ENCODE measurements at places on chromosomes 16 and 17. TPM values are rescaled to one million over a fixed set of nuclear protein-coding genes. Genes with fewer than 3 reads are reported as not detected.
A peak's percentile ranks its signal among the peaks of the same experiment; 100 is the strongest.

DNA sequence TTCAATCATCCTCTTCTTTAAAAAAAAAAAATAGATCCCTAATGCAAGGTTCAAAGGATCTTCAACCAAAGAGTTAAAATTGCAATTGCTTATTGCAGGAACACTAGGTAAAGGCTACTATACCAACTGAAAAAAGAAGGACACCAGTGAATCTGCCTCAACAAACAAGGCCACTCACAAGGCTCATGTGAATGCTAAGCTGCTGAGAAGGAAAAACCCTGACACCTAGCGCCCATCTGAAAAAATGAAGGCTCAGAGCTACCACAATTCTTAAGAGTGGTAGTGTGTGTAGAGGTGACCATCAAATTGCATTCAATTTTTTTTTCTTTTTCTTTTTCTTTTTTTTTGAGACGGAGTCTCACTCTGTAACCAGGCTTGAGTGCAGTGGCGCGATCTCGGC lies 201.6 kb upstream of the C17orf78 start:
- no peak for DNase-seq

DNA sequence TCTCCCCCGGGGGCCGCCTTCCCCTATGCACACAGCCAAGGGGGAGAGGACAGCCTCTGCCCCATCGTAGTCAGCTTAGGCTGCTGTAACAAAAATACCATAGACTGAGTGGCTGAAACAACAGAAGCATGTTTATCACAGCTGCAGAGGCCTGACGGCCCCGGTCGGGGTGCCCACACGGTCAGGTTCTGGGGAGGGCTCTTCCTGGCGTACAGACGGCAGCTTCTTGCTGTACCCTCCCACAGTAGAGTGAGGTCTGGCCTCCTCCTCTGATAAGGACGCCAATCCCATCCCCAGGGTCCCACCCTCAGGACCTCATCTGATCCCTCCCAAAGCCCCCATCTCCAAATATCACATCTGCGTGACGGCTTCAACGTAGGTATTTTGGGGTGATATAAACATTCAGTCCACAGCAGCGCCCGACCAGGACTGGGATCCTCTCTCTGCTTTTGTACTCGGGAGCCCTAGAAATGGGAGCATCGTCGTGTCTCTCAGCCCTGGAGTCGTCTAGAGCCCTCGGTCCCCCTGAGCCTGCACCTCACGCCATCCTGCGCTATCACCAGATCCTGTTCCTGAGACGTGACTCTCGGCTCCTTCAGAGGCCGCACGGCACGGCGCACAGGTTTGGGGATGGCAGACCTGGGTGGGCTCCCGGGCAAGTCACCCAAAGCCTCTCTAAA lies 67.8 kb downstream of the RPH3AL start:
- no peak for DNase-seq

DNA sequence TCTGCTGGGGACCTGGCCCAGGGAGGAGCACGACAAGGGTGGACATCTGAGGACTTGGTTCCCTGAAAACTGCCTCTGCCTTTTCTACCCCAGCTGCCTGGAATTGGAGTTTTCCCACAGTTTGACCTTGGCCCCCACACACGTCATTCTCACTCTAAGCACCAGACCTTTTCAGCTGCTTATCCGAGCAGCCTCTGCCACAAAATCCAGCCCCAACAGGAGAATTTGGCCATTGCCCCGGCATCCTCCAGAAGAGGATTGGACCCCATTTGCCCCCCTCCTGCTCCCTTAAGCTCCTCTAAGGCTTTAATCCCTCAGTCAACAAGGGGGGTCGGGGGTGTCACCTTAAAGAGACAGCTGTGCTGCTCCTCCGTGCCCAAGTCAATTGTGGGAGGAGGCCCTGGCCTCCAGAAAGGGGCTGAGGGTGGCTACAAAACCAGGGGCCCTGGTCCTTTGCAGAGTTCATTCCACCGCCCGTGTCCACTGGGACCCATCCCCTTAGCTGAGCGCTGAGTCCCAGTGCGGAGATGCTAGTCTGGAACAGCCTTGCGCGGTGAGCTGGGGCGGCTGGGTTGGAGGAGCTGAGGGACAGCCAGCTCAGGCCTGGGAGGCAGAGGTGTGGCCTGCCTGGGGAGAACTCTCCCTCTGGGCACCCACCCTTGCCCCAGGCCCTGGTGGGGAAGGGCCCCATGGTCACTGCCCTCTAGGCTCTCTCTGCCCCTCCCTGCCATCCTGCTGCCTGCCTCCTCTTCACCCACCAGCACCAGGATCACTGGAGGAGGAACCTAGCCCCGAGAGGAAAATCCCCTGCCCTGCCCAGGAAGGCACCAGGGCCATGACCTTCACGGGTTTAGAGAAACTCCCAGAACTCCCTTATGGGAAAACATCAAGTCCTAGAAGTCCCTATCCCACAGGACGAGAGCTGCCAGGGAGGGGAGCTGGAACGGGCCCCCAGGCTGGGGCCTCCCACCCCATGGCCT lies 18.8 kb downstream of the TTYH2 start:
- DNase-seq = no peak

Gene GAS2L2
- 0.21 TPM for total RNA-seq

GRCh38 chr17:48470388-48471034 lies 40.5 kb upstream of the SKAP1 start:
- peak; percentile 83 for DNase-seq

DNA sequence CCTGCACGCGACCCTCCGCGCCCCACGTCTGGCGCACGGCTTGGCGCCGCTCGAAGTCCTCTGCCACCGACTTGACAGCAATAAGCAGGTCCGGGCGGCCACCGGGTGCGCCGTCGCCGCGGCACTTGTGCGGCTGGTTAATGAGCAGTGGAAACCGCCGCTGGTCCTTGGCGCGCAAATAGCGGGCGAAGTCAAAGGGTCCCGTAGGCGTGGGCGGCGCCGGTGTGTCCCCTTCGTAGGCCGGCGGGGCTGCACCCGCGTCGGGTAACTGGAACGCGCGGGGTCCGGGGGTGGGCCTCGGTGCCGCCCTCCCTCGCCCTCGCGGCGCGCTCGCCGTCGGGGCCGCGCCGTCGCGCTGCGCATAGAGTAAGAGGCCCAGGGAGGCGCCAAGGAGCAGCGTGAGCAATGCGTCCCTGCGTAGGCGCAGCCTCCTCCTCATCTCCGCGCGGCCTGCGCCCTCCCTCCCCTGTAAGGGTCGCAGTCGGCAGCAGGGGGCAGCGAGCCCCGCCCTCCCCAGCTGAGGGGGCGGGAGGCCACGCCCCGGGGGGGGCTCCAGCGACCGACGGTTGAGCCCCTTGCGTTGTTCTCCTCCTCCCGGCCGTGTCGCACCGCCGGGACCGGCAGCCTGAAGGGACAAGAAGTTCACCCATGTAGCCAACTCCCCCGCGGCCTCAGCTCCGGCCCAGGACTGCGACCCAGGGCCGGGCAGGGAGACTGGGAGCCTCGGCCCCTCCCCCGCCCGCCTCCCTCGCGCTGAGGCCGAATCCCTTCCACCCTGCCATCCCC lies 558 bp downstream of the B3GNT9 start:
- no peak for DNase-seq

DNA sequence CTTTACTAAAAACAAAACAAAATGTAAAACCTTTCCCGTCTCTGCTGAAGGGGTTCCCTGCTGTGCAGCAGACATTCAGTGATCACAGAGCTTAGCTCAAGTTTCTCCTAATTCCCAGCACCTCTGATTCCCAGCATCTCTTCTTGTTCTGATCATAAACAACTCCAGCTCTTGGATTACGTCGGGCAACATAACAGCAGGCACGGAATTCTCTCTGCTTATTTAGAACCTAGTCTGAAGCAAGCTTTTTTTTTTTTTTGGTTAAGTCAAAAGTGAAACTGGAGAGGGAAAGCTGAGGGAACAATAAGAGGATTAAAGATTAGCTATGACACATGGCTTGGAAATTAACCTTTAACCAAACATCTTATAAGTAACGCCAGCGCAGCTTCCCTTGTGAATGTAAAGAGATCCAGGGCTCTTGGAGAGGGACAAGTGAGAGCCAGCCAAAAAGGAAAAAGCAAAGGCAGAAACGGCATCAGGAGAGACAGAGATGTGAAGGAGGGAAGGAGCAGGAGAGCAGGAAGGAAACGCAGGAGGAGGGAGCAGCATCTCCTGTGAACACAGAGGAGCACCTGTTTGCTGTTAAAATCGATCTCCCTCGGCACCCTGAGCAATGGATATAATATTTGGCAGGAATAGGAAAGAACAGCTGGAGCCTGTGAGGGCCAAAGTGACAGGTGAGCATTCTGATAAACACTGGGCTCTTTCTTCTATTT lies at the start of gene BCO1:
BCO1 (plus strand) TSS at position 394 of the 716 bp plus-strand sequence; CDS start at position 614, 220 bp downstream.
- DNase-seq = no peak

DNA sequence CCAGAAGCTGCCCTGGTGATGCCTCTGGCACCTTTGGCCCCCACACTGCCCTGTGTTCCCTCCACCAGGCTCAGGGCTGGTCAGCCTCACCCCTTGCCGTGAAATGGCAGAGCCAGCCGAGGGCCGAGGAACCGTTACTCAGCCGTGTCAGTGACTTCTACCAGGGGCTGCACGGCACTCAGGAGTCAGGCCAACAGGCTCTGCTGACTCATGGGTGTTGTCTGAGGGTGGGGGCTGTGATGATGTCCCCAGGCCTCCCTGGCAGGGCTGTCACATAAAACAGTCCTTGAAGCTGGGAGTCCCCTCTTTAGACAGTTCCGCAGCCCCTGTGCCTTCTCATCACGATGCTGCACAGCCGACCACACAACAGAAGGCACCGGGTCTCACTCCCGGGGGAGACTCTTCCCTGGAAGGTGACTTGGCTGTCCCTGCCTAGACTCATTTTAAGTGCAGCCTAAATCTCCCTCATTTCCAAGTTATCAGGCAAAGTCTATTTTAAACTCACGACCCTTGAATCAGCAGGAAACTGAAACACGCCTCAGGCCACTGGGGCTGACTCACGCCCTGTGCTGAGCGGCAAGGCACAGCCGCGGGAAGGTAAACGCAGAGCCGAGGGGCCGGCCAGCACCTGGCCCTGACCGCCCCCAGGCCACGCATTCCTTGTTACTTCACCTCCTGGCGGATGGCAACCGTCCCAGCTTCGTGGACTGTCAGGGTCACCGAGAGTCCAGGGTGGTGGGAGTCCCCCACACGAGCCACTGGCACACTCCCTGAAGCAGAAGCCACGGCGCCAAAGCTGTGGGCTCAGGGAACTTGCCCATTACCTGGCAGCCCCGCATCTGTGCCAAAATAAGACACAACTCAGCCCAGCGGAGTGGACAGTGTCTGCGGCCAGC lies 102.6 kb downstream of the ZNF778 start:
- no peak for DNase-seq

Gene GRIN2C
- 0.55 TPM for total RNA-seq

Gene KCTD19
- total RNA-seq = 1.4 TPM

Gene HSF5
- total RNA-seq = not detected

Gene CMTM4
- 1.3 TPM for total RNA-seq

GRCh38 chr16:17801068-17801467 lies 330.3 kb upstream of the XYLT1 start:
- DNase-seq = no peak

GRCh38 chr17:59839651-59840328 lies 53.0 kb downstream of the TUBD1 start:
- no peak for DNase-seq

GRCh38 chr16:28873543-28874201 lies 4.6 kb upstream of the ATP2A1 start:
- DNase-seq = peak; percentile 50

GRCh38 chr17:10192972-10193371 lies 5.4 kb downstream of the GAS7 start:
- DNase-seq = no peak

GRCh38 chr17:4375039-4375748 lies 8.7 kb upstream of the UBE2G1 start:
- peak; percentile 94 for DNase-seq

Gene ABCC6
- total RNA-seq = not detected

DNA sequence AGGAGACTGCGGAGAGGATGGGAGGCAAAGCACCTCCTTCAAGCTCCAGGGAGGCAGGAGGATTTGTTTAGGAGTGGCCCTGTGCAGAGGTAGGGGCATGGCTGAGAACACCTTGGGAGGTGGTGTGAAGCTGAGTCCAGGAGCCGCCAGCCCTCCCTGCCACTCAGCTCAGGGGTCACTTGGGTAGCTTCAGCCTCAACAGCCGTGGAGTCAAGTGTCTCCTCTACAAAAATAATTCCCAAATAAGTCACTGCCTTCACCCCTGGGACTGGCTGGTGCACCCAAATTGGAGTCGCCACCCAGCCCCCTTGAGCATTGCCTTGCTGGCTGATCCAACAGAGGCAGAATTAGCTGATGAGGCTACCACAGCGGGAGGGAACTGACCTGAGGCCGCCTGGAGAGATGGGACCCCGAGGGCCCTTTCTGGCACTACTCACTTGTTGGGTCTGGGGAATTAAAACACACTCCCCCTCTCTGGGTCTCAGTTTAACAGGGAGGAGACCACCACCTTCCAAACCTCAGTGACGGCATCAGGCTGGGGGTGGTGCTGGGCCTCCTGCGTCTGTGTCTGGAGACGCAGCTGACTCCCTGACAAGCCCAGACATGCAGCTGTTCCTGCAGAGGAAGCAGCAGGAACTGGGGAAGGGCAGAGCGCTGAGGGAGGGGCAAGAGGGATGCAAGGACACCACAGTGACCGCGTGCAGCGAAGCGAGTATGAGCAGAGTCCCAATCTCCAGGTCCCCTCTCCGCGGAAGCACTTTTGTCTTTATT lies 87.9 kb upstream of the TOB1 start:
- DNase-seq = no peak

DNA sequence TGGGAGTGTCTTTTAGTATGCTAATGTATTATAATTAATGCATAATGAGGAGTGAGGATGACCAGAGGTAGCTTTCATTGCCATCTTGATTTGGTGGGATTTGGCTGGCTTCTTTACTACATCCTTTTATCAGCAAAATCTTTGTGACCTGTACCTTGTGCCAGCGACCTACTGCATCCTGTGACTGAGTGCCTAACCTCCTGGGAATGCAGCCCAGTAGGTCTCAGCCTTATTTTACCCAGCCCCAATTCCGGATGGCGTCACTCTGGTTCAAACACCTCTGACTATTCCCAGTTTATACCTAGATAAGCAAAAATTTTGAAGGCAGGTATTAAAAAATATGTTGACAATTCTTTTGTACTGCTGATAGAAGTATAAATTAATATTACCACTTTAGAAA lies 10.5 kb upstream of the BLMH start:
- DNase-seq = no peak

DNA sequence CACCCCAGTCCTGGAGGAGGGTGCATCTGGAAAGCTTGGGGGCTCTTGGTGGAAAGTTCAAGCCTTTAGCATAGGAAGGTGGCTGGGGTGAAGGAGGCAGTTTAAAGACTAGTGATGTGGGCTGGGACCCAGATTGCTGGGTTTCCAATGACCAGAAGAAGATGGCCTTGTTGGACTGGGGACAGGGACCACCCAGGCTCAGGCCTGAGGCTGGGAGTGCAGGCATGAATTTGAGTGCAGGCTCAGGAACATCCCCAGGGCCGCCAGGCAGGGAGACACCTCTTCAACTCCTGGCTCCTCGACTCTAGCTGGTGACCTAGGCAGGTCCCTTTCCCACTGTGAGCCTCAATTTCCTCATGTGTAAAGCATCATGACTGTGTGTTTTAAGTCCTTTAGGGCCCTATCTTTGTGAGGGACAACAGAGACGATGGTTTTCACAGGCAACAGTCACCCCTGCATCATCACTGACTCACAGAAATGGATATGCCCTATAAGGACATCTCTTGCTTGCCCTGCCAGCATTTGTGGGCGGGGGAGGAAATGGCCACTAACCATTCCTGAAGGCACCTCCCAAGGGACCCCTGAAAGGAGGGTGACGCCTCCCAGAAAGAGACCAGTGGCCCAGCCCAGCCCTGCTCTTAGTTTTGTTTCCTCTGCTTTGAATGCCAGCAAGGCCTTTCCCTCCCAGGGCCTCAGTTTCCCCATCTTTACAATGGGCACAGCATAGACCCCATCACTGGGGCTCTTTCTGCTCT lies 11.1 kb downstream of the NLRC5 start:
- DNase-seq = no peak

Gene TMEM132E
- total RNA-seq = not detected

Gene JPH3
- total RNA-seq = not detected

Gene SEC14L1
- total RNA-seq = 227 TPM

Measured in OCI-LY7 (cell line).